Stimulated activated CD4-positive, alpha-beta T cell treated with anti-CD3 and anti-CD28 coated beads, Interleukin-4, amount 100 ng/mL, for 24 hours (primary cell): ENCODE measurements at places on chromosomes 13 and 19.

GRCh38 chr19:976476-976875, 7.7 kb upstream of the WDR18 start:
- DNase-seq = no peak

- DNase-seq = no peak
These were observed 99.1 kb downstream of the KL start for GRCh38 chr13:33115274-33115673.

DNA sequence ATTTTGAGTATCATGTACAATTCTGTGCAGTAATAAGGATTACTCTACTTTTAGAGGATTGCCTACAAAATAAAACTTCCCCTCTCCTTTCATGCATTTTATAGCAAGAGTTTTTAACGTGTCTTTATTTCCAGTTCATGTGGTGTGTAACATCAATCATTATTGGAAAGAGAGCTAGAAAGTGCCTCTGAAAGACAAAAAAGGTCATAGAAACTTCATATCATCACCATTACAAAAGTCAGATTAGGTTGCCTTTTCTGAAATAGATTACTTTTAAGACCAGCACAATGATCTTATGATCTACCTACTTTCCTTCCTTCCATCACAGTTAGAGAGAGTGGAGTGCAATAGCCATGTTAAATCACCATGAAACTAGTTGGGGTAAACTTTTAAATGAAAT, 12.6 kb downstream of the DACH1 start:
- no peak for DNase-seq

DNA sequence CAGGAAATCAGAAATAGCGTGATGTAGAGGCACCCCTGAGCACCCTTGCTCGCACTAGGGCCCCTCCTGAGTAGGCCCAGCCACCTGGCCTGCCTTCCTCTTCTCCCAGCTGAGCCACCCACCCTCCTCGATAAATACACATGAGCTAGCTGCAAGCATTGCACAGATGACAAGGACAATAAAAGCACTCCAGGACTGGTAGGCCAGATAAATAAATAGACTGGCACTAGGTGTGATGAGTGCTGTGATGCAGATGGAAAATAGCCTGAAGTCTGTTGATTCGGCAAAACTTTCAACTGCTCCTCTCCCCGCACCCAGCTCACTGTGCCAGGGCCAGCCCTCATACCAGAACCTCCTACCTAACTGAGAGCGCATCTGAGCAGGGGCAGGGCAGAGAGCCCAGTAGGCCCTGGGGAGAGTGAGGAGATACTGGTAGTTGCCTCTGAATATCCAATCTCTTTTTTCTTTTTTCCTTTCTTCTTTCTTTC, 54.5 kb upstream of the GPI start:
- no peak for DNase-seq

- peak; percentile 33 for DNase-seq
These were observed 5.6 kb downstream of the C5AR1 start for GRCh38 chr19:47315125-47315821.

DNA sequence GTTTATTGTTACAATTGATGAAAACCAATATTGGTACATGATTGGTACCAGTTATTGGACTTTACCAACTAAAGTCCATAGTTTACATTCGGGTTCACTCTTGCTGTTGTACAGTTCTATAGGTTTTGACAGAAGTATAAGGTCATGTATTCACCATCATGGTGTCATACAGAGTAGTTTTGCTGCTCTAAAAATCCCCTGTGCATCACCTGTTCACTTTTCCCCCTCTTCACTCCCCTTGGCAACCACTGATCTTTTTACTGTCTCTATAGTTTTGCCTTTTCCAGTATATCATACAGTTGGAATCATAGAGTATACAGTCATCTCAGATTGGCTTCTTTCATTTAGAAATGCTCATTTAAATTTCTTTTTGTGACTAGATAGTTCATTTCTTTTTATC, 51.2 kb upstream of the MED4 start:
- DNase-seq = no peak

DNA sequence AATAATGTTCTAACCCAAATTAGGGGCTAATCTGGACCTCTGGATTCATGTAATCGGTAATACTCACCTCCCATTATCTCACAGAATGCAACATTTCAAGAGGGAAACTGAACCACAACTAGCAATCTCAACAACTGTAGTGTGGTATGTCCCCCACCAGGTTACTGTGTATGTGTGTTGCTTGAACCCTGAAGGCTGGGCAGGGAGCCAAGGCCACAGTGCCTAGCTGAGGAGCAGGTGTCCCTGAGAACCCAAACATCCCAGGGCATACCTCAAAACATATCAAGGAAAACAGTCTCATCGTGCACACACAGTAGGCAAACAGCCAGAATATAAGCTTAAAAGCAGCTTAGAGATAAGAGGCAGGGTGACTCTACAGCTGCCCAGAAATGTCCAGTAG, 20.5 kb upstream of the NEK3 start:
- DNase-seq = no peak

GRCh38 chr19:2756477-2756876, 16.7 kb upstream of the SLC39A3 start:
- no peak for DNase-seq

- DNase-seq = no peak
These were observed 30.8 kb downstream of the KLF2 start for GRCh38 chr19:16355293-16356043.
